Aorta (tissue), 5 donors: ENCODE measurements at places on chromosomes 1 and 21.

DNA sequence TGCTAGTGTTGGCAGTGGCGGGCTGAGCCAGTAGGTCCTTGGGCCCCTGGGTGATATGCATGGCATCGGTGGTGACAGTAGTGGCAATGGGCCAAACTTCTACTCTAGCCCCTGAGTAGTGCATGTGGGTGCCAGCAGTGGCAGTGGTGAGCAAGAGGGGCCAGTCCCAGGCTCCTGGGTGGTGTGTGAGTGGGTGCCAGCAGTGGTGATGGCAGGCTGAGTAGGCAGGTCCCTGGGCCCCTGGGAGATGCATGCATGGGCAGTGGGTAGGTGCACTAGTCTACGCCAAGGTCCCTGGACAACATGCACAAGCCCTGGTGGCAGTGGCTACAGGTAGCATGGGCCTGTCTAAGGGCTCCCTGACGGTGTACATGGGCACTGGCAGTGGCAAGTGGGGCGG is 24.6 kb upstream of the TTC22 start:
- DNase-seq, result no peak

DNA sequence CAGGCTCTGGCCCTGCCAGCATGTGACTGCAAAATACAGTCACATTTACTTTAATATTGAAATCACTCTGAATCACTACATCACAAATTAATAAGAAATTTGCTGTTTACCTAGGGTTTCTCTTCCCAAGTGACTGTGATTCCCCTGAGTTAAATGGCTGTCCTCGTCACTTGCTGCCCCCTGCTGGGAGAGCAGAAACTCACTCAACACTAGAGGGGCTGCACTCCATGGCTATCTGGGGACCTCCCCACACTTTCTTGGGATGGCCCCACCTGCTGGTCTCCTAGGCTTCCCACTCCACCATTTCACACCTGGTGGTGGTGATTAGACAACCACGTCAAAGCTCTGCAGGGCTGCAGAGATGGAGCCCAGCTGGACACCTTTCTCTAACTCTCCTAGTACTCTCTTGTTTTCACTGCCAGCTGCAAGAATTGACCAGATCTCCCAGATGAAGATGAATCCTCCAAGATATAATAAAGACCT is 63.4 kb downstream of the CD2 start:
- DNase-seq, result peak; percentile 60

GRCh38 chr1:46132529-46133180 is at the start of gene PIK3R3:
Gene PIK3R3, minus strand, starts transcription at chr1:46132629. Its CDS starts 677 bp downstream, at chr1:46131952.
- DNase-seq, result peak; percentile 99

DNA sequence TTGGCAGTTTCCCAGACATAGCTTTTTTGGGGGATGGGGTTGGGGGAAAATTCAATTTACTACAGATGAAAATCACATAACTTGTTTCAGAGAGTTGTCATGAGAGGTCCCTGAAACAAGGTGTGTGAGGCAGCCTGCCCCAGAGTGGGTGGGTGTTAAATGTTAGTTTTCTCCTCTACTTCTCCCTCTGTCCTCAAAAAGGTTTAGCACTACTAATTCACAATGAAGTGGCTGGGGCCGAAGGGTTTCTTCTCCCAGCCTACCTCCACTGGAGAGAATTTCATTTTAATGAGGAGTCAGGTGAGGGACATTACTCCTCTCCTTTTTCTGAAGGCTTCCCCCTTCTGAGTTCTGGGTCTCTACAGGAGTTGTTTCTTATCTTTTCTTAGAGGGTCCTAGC is 103.3 kb downstream of the C1orf94 start:
- no peak for DNase-seq

DNA sequence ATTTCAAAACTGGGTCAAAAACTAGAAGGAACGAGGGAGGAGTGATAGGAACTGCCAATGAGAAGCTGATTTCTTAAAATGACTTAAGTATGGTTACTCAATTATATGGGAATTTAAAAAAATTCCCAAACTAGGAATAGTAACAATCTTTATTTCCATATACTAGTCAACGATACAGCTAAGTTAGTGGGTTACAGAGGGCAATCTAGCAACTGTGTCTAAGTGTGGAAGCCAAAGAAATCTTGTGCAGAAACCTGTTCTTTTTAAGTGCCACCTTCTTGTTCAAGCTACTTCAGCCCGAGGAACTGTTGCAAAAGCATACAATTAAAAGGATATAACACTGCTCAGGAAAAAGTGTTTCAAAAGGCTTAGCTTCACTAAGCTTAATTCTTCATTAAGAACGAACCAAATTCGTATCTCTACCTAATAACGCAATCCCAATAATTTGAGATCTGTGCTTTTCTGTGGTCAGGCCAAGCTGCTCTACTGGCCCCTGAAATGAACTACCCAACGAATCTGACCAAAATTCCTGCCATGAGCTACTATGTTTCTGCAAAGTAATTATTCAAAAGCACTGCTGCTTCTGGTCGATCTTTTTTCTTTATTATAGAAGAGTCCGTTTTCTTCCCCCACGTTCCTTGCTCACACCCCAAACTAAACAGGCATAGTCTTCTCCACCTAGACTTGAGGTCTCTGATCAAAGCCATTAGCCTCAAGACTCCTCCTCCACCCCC is 1.8 kb downstream of the USP24 start:
- DNase-seq, result no peak

DNA sequence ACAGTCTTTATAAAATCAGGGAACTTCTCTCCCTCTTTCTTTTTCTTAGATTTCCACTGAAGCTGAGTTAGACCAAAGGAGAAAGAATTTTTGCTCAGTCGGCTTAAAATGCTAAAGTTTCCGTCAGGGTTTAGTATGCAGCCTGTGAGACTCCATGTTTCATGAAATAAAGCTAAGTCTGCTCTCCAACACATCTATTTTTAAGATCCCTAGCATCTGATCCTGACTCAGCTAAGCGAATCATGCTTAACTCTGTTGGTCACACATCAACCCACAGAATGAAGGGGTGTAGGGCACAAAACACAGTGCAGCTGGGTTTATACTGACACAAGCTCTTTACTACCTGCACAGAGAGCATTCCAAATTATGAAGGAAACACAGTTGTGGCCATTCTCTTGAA is 102.4 kb upstream of the ZNF281 start:
- no peak for DNase-seq

DNA sequence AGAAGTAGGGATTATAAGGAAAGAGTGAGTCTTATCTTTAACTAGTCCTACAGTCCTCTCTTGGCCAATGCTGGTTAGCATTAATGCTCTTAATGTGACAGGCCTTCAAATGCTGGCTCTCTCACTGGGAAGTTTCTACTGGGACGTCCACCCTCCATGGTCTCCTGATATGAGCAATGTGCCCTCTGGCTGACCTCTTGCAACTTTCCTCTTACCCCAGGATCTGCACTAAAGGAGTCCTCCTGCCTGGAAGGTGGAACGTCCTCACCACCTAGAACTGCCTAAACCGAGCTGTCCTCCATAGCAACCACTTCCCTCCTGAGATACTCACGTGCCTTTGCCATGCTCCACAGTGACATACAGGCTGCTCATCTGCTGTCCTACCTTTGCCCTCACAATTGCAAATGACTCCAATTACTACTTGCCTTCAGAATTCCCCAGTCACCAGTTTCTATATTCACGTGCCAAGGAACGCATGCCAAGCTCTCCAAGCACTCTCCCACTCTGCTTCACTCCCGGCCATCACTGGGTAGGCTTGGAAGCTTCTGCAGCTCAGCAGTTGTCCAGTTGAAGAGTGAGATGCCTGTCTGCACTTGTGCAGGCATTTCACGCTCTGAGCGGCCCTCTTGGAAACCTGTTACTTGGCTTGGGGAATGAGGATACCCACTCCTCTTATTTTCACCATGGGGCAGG is 404.7 kb downstream of the RRAGC start:
- no peak for DNase-seq

DNA sequence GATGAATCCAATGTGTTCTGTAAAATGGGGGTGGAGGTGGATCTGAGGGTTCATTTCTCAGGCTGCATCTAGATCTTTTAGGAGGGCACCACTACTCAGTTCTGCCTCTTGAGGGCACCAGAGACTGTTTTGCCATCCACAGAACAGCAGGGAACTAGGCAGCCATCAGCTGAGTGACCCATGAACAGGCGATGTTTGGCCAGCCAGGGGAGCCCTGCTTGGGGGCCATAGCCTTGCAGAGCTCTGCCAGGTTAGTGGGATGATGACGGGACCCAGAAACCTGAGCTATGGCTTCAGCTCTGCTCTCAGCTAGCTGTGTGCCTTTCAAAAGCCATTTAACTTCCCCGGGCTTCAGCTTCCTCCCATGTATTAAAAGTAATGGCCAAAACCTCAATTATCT is 13.4 kb upstream of the NOS1AP start:
- peak; percentile 73 for DNase-seq

DNA sequence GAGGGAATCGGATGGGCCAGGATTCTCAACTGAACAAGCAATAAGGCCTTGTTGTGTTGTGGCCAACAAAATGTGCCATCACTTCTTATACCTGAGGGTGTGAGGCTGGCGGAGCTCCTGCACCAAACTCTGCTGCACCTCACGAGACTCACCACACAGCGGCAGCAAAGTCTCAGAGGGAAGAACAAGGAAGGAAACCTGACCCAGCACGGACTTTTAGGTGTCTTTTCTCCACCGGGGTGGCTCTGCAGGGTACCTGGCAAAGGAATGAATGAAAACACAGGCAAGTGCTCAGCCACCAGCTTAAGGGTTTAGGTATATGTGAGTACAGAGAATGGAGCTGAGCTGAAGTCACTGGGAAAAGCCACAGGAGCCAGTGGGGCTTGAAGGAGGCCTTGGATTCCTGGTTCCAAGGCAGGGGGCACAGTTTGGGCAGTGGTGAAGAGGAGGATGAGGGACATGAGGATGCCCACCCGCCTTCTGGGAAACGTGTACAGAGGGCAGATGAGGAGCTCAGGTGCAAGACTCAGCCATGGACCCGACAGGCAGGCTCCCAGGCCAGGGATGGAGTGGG is 31.1 kb upstream of the HSD3B1 start:
- DNase-seq, result no peak

- no peak for DNase-seq
Measured at GRCh38 chr1:239164451-239165180, 221.8 kb upstream of the CHRM3 start.

DNA sequence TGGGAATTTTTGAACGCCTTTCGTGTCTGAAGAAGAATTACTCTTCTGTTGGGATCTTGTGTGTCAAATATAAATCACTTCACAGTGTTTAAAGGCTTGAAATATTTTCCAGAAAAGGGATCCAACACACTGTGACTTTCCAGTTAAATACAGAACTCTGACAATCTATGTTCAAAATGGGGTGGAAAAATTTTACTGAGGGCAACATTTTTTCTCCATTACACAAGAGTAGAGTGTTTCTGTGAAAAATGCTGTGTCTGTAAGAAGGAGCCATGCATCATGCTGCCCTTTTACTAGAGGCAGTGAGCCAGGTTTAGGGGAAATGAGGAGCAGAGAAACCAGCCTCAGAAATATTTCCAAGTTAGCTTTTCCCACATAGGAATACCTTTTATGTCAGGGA is 86.5 kb downstream of the VPS13D start:
- no peak for DNase-seq

DNA sequence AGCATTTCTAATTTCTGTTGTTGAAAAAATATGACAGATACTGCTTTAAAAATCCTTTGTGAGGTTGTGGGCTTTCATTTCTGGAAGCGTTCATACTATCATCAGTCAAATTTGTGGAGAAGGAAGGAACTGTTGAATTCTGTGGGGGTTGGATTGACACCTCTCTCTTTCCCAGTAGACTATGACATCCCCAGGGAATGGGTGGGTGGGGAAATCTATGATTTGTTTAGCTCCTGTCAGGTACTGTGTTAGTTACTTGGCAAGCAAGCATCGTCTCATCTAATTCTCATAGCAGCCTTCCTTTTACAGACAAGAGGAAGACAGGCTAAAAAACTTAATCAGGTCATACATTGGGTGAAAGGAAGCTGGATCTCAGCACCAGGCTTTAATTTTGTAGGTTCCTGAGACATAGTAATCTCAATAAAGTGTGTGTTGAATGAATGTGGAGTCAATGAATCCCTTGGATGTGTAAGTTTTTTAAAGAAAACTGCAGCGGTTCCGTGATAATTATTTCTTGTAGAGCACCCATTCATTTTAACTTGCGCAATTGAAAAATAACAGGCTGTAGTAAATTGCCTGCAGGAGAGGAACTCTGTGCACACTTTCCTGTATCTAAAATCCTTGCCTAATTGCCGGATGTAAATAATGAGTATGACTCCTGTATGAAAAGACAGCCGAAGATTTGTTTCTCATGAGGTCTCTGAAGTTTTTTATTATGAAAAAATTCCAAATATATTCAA is 60.6 kb downstream of the MYOM3 start:
- DNase-seq, result no peak

- DNase-seq, result no peak
Measured at GRCh38 chr21:34690041-34690792, 21.4 kb downstream of the CLIC6 start.

GRCh38 chr21:32523988-32524719 is 61.2 kb downstream of the TCP10L start:
- peak; percentile 52 for DNase-seq

DNA sequence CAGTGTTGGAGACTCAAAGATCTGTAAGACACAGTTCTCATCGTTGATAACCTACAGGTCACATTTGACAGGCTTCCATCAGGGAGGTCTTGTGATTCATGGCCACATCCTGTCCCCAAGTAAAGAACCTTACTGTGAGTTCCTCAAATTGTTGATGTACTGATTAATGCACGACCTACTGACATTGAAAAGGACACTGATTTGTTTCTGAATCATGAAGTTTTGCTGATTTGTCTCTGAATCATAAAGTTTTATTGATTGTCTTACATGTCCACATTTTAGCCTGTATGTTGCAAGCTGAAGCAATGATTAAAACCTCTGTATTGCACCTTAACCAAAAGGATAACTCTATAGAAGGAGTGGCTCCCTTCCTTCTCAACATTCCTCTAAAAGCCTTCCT is 476.3 kb upstream of the RUNX1 start:
- DNase-seq, result no peak

GRCh38 chr1:206739411-206740076 is 31.0 kb upstream of the IL19 start:
- peak; percentile 65 for DNase-seq

GRCh38 chr1:245874942-245875580 is 632.0 kb downstream of the SMYD3 start:
- DNase-seq, result no peak

DNA sequence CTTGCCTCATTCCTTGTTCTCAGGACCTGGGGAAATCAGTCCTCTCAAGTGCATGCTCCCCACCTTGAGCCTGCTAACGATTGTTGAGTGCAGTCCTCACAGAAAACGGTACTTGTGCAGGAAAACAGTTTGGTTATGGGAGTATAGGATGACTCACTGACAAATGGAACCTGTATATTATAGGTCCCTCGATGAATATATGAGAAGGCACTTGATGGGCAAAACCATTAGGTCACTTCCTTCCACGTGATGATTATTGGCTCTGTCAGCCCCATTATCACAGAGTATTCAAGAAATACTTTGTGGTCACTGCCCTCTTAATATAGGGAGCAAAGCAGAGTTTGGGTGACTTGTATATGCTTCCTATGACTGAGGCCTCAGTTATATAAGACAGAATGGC is 6.2 kb downstream of the CCDC17 start:
- DNase-seq, result no peak

DNA sequence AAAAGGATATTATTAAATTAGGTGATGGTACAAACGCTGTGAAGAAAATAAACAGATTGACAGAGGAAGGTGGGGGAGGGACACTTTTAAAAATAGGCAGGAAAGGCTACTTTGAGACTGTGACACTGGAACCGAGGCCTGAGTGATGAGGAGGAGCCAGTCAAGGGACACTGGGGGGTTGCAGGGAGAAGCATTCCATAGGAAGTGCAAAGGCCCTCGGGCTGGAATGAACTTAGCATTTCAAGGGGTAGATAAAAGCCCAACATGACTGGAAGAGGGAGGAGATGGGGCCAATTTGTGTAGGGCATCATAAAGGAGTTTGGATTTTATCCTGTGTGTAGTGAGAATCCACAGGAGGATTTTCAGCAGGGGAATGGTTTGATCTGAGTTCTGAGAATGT is 15.9 kb downstream of the C1orf94 start:
- no peak for DNase-seq
